Stimulated activated CD4-positive, alpha-beta T cell treated with anti-CD3 and anti-CD28 coated beads, Interleukin-1b, Interleukin-23, amount 100 ng/mL, for 1 hour (primary cell): ENCODE measurements at places on chromosomes 4 and X.

GRCh38 chr4:74098427-74098994 is 484 bp downstream of the CXCL2 start:
- DNase-seq: no peak

GRCh38 chrX:11965436-11965835 is 172.8 kb upstream of the FRMPD4 start:
- no peak for DNase-seq

GRCh38 chrX:57380026-57380796 is 93.7 kb downstream of the FAAH2 start:
- DNase-seq: no peak

GRCh38 chr4:19743115-19743638 is 508.5 kb upstream of the SLIT2 start:
- DNase-seq: no peak

DNA sequence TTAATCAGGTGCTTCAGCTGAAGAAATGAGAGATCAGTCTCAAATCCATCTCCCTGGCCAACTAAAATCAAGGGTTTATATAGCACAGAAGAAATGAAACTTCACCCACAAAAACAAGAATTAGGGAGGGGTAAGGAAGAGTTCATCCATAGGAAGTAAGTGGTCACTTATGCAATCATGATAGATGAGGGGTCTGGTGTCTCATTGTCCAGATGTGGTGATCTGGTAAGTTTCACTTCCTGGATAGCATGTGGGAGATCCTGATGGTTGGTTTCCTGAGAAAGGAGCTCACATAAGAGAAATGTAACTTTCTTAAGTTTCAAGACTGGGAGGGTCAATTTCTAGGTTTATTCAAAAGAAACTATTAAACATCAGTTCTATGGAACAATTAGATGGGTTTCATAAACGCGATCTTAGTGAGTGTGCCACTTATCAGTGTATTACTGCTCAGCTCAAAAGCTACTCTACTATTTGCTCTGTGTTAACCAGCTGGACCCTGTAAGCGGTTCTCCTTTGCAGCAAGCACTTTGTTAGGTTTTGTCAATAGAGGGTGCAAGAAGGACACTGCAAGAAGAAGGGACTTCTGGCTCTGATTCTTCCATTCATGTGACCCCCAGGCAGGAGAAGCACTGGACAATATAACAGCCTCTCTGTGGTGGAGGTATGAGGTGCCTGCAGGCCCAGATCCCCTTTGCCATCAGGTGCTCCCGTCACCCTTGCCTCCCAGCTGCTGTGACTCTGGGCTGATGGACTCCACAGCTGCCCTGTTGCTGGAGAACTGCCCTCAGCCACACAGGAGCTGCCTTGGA is 35.4 kb upstream of the HPSE start:
- DNase-seq: no peak

GRCh38 chr4:108511618-108512017 is 108.8 kb upstream of the RPL34 start:
- DNase-seq: no peak

- DNase-seq: no peak
Observed at GRCh38 chr4:150039274-150040127, 38.7 kb upstream of the DCLK2 start.

GRCh38 chrX:64842492-64842891 is 133.8 kb downstream of the ZC4H2 start:
- no peak for DNase-seq

DNA sequence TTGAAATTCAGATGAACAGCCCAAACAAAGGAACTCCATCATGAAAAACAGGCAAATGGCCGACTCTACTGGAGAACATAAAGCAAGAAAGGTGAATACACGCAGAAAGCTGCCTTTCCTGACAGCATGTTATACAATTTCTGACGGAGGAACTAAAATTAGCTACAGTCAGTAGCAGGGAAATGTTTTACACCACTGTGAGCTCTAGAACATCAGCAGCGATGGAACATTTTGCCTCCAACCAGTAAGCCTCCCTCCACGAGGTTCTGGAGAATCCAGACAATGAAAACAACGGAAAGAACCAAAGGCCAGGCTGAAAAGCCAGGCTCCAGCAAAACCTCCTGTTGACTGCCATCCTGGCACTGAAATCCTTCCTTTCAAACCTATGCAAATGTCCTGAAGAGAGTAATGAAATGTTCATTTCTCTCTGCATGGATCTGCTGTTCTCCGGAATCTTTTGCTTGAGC is 78.9 kb downstream of the IRF2 start:
- DNase-seq: no peak

GRCh38 chr4:186134257-186134656 is 29.8 kb downstream of the FAM149A start:
- no peak for DNase-seq

- DNase-seq: no peak
Observed at GRCh38 chrX:123190096-123190495, 6.0 kb downstream of the GRIA3 start.

- no peak for DNase-seq
Observed at GRCh38 chr4:140688711-140689598, 67.2 kb downstream of the TBC1D9 start.

DNA sequence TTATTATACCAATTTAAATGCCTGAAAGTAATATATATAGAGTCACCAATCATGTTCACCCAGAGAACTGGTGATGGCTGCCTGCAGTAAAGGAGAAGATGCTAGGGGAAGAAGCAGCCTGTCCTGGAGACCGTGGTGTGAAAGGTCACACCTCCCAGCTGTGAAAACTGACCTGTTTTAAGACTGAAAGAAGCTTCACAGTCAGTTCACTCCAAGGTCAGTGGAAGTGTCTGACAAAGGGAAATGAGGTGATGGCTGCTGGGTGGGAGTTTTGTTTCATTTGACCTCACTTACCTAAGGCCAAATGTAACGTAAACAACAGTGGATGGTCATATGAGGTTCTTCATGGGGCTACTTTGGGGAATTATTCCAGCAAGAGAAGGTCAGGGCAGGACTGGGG is 352.1 kb upstream of the GATB start:
- DNase-seq: no peak

GRCh38 chrX:14361435-14361834 is 167.9 kb upstream of the GLRA2 start:
- DNase-seq: no peak

DNA sequence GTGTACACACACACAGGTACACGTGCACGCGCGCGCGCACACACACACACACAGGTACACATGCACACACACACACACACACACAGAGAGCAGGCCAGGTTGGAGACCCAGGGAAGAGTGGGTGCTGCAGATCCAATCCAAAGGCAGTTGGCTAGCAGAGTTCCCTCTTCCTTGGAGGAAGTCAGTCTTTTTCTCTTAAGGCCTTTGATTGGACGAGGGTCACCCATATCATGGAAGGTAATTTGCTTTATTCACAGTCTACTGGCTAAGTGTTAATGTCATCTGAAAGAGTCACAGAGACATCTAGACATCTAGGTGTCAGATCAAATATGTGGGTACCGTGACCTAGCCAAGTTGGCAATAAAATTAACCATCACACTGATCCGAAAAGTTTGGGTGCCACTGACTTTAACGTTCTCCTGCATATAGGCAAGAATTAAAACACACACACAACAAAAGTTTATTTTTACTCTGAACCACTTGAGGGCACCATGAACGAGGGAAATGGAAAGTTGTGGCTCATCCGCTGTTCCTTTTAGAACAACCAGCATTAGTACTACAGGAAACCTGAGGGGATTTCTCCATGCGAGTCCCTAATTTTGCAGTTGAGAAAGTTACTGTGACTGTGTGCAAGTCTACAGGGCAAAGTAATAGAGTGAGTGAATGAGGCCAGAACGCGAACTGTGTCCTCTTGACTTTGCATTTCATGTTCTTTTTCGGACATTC is 66.0 kb upstream of the STOX2 start:
- no peak for DNase-seq

DNA sequence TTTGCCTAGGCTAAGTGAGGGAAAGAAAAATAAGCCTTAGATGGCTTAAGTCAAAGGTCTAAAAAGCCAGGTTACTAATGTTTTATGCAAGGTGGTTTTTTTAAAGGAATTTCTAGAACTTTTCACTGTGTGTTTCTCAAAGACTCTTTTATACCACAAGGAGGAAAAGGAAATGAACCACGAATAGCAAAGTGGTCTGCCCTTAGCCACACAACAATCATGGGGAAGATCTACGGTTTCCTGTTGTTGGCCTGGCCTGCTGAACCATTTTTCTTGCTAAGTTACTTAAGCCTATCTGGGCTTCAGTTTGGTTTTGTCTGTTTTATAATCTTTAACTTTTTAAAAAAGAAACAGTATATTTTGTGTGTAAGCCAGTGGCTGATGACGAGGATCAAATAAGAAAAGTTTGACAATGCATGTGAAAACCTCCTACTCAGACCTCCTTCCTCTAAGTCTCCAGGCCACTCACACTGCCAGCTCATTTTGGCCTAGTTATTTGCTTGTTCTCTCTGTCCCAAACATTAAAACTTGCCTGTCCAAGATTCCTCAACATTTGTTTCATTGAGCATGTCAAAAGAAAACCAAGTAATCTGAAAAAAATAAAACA is 56.7 kb upstream of the COL25A1 start:
- no peak for DNase-seq

DNA sequence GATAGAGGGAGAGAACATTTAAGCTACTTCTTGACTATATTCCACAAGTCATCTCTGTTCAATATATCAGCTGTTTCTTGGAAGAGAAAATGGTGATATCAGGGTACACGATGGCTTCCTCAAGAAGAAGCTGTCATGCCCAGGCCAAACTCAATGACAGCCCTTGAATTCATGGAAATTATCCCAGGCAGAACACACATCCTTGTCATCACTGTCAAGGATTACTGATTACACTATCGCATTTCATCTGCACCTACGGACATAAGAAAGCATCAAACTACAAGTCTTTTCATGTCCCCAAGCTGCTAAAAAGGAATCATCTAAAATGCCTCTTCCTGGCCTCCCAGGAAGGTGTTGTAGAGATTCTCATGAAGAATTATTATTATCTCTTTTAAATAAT is 165.2 kb upstream of the SLC7A11 start:
- DNase-seq: no peak

DNA sequence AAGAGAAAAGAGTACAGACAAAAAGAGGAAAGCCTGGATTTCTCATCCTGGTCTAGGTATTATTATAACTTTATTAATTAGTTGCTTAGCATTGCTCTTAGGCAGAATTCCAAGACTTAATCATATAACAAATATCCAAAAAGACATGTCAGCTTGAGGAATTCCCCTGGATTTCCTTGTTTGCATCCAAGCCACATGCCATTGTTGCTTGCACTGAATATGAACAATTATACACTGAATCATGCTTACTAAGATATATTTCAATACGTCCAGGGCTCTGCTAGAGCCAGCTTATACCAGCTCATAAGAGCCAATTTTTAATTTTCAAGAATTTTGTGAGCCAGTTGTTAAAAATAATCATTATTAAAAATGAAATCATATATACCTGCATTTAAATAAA is 5.5 kb upstream of the TLR10 start:
- no peak for DNase-seq

DNA sequence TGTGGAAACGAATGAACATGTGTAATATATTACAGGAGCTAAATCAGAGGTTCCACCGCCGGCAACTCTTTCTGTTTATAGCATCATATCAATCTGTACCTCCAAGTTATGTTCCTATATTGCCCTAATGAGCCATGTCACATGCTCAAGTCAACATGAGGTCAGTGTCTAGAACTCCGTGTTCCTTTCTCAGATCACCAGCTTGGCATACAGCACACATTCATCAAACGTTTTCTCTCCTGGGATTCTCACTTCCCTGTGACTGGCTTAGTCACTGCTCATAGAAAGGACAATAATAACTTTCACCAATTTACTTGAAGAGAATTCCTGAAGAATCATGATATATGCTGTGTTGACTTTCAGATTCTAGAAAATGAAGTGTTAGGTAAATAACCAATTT is 532.0 kb upstream of the SPANXN1 start:
- DNase-seq: no peak

- no peak for DNase-seq
Observed at GRCh38 chrX:31353095-31353494, 281.3 kb upstream of the FTHL17 start.

DNA sequence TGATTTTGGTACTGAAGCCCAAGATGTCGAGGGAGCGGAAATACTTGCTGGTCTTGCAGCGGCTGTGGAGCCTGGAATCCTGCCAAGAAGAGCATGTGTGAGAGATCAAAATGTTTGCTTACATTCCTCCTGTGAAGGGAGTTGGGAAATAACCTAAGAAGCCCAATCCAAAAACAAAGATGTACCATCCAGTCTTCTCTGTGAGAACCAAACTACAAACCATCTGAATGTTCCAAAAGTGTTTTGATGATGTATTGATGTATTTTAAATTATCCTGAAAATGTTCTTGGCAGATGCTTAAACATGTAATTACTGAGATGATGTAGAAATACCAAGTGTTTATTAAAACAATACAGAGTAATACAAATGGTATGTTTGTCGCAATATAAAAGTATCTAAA is 10.1 kb upstream of the ADH1A start:
- DNase-seq: no peak

DNA sequence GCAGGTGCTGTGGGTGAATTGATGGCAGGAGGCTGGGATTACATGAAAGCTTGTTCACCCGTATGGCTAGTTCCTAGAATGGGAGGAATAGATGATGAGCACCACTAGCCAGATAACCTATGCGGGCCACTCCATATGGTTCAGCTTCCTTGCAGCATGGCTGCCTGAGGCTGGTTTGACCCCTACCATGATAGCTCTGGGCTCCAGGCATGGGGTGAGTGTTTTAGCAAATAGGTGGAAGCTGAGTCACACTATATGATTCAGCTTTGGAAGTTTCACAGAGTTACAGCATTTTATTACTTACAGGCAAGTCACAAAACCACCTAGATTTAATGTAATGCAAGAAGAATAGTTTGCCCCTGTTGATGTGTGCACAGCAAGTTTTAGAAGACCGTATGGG is 603.2 kb downstream of the STIM2 start:
- no peak for DNase-seq
